CD4-positive, alpha-beta T cell treated with Interleukin-17A for 1 hour (primary cell): ENCODE measurements at places on chromosomes 5 and 9.

DNA sequence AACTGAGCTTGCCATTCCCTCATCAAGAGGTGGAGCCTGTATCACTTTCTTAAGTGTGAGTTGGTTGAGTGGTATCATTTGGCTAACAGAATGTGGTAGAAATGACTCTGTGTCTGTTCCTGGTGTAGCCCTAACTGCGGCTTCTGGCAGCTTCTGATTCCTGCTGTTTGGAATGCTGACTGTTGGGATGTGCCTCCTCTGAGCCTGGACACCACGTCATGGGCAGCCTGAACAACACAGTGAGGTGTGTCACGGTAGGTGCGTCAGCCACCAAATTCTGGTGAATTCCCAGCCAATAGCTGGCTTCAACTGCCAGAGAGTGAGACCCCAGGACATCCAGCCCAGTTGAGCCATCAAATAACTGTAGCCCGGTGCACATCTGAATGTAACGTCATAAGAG, 6.1 kb upstream of the C9orf152 start:
- DNase-seq: no peak

- no peak for DNase-seq
Observed at GRCh38 chr9:105639936-105640335, 22.3 kb upstream of the TAL2 start.

- DNase-seq: peak; percentile 66
Observed at GRCh38 chr9:131478421-131478868, 24.3 kb upstream of the POMT1 start.

DNA sequence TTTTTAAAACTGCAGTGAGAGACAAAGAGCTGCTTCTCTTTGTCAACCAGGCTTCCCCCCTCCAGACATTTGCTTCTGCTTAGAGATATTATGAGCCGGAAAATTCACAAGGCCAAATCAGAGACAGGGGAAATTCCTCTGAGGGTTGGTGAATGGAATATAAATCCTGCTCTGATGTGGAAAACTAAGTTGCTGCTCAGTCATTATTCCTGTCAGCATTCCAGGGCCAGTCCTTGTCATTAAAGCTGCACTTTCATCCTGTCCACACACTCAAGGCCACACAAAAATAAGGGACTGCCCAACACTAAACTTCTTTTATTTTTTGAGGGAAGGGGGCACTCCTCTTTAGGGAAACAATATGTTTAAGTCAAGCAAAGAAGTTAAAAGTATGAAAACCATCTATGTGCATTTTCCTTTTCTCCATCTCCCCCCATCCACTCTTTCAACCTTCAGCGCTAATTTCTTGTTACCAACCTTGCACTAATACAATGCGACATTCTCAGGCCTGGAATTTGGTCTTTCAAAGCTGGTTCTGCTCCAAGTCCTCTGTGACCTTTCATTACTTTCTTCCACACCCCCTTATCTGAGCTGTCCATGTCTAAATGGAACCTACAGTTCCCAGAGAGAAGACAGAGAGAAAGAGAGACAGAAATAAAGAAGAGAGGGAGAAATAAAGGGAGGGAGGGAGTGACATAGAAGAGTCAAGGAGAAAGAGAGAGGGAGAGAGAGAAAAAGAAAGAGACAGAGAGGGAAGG, 118.9 kb upstream of the S1PR3 start:
- no peak for DNase-seq

DNA sequence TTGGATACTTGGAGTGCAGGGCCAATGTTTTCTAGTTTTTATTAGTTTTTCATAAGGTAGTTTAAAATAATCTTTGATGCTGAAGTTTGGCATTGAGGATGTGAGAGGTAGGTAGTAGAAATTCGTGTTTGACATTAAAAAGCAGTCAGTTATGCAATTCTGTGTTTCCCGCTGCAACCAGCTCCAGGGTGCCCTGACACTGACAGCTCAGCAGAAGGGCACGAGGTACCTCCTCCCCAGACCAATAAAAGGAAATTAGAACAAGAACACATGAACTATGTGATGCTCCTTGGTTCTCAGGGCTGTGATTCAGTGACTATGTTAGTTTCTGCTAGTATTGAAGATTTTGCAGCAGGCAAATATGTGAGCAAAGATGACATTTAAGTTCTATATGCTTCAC, 40.2 kb downstream of the NSUN2 start:
- no peak for DNase-seq

DNA sequence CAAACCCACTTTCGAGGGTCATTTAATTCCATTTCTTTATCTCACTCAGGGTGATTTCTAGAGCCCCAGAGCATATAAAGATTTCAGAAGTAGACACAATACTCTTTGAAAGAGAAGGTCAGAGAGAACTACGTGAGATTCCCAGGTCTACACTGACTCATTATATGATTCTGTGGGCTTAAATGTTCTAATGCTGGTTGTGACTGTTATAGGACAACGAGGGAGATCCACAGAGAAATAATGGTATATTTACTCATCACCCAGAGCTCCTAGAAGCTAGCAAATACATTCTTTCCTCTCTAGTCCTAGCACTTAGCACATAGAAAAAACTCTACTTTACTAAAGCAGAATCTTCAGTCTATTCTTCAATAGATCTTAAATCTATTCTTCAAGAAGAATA, 39.4 kb upstream of the GRAMD2B start:
- DNase-seq: no peak
